ENCODE measurements at places on chromosomes 11 and 22. TPM values are rescaled to one million over a fixed set of nuclear protein-coding genes. Genes with fewer than 3 reads are reported as not detected.

The DDB1 gene
- polyA plus RNA-seq, result 222 TPM

The C22orf42 gene
- polyA plus RNA-seq, result not detected

GRCh38 chr11:97279341-97279740, 889.5 kb downstream of the JRKL start:
- no peak for DNase-seq

GRCh38 chr11:66985508-66986177, 10.5 kb downstream of the C11orf86 start:
- no peak for DNase-seq

DNA sequence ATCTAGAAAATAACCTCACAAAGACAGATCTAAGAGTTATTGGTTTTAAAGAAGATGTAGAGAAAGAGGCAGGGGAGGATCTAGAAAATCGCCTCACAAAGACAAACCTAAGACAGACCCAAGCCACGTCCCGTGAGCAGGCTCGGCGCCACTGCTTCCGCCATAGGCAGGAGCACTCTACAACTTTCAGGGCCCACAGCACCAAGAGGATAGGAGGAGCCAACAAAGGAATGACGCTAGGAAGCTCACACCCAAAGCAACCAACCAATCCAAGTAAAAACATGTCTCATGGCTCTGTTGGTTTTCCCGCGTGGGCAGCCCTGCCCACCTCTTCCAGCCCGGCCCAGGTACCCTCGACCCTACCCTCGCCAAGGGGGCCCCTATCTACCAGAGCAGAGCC, 4167.4 kb upstream of the OR11H1 start:
- no peak for DNase-seq

- DNase-seq, result no peak
Measured at GRCh38 chr11:60370811-60371298, 7.5 kb upstream of the MS4A7 start.

- DNase-seq, result no peak
Measured at GRCh38 chr11:121889931-121890330, 226.1 kb downstream of the BLID start.

DNA sequence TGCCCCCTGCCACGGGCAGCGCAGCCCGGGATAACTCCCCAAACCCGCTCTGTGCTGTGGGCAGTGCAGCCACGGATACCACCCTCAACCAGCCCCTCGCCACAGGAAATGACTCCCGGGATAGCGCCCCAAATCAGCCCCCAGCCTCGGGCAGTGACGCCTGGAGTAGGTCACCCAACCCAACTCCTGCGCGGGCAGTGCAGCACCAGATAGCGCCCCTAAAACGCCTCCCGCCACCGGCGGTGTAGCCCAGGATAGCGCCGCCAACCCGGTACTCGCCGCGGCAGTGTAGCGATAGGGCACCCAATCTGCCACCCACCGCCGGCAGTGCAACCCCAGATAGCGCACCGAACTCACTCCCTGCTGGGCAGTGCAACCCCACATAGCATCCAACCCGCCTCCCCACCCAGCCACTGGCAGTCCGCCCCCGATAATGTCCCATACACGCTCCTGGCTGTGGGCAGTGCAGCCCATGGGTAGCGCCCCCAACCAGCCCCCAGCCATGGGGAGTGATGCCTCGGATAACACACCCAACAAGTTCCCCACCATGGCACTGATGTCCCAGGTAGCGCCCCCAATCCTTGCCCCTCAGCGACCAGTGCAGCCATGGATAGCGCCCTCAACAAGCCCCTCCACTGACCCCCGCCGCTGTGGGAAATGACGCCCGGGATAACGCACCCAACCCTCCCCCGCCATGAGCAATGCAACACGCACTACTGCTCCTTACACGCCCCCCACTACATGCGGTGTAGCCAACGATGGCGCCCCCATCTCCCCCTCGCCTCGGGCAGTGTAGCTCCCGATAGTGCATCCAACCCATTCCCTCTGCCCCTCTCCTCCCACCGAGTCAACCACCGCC, 1.5 kb downstream of the RFPL2 start:
- DNase-seq, result no peak

DNA sequence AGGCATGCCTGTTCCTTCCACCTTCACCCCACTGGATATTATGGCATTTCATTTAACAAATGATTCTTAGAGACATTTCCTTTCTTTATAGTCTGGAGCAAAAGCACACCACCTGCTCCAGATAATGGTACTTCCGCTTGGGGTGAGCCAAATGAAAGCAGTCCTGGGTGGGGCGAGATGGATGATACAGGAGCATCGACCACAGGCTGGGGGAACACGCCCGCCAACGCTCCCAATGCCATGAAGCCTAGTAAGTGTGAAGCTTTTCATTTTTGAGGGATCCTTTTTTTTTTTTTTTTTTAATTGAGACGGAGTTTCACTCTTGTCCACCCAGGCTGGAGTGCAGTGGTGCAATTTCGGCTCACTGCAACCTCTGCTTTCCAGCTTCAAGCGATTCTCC, 76.3 kb upstream of the ADSL start:
- no peak for DNase-seq

DNA sequence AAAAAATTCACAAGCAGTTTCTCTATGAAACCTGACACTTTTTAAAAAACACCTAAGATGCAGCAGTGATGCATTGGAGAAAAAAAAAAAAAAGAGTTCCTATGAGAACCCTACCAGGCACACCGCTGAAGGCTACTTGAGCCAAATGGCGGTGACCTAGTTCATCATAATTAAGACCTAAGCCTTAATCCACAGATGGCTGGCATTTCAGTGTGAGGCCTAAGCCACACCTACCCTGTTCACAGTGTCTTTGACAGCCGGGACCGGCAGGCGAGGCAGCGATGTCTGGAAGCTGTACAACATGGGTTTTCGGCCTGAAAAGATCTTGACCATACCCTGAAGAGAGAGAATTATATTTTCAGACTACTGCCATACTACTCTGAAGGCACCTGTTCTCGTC, 38.0 kb downstream of the CPT1A start:
- no peak for DNase-seq

DNA sequence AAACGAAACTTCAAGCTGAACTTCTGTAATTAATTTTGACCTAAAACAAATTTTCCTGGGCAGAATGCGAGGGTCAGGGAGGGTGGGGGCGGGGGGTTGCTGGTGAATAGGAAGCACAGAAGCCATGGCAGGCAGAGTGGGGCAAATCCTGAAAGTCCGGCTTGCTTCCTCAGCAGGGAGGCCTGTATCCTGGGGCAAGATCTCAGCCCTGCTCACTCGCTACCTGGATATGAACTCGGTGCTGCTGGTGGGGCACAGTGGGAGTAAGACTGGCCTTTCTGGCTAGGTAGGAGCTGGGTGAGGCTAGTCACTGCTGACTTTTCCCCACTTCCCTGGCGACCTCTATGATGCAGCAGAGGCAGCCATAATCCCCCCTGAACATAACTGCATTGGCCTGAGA, 168.9 kb upstream of the CHORDC1 start:
- DNase-seq, result no peak

- no peak for DNase-seq
Measured at GRCh38 chr11:2789791-2790567, 90.2 kb upstream of the KCNQ1OT1 start.

DNA sequence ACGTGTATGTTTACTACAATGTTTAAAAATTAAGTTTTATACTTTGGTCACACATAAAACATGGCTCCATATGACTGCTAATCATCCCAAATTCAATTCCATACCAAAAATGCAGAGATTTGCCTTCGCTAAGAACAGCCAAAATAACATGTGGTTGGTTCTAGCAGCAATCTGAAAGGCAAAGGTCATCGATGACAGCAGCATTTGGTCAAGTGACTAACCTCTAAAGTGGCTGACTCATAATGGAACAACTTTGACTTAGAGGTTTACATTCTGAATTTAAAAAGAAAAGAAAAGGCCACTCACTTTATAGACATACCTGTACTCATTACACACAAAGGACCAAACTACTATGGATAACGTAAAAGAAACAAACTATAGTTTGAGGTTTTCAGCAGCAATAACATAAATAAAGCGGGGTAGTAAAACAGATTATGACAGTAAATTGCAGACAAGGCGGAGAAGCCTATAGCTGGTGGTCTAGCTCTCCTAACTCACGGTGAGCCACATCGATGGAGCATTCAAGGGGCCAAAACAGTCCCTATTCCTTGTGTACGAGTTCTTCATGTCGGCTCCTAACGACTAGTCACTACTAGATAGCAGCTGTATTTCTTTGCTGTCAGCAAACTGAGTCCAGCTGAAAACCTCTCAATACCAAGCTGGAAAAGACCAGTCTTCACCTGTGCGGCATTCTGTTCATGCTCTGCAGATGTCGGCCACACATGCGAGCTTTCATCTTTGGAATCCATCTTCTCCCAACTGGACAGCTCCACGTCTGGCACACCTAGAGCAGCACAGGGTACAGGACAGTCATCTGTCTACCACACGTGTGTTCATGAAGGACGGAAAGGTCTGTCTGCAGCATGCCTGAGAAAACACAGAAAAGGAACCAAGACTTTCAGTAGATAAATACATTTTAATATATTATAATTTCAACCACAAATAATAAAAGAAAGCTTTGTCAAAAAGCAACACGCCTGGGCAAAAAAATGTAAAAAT, 42.1 kb downstream of the PRDM10 start:
- DNase-seq, result no peak

GRCh38 chr11:26134481-26135355, 197.2 kb upstream of the ANO3 start:
- DNase-seq, result peak; percentile 42

- no peak for DNase-seq
Measured at GRCh38 chr22:25908755-25909154, 166.8 kb downstream of the MYO18B start.

- no peak for DNase-seq
Measured at GRCh38 chr22:28023036-28023435, 104.0 kb upstream of the PITPNB start.

- DNase-seq, result no peak
Measured at GRCh38 chr11:117913736-117914397, 15.3 kb downstream of the TMPRSS13 start.

DNA sequence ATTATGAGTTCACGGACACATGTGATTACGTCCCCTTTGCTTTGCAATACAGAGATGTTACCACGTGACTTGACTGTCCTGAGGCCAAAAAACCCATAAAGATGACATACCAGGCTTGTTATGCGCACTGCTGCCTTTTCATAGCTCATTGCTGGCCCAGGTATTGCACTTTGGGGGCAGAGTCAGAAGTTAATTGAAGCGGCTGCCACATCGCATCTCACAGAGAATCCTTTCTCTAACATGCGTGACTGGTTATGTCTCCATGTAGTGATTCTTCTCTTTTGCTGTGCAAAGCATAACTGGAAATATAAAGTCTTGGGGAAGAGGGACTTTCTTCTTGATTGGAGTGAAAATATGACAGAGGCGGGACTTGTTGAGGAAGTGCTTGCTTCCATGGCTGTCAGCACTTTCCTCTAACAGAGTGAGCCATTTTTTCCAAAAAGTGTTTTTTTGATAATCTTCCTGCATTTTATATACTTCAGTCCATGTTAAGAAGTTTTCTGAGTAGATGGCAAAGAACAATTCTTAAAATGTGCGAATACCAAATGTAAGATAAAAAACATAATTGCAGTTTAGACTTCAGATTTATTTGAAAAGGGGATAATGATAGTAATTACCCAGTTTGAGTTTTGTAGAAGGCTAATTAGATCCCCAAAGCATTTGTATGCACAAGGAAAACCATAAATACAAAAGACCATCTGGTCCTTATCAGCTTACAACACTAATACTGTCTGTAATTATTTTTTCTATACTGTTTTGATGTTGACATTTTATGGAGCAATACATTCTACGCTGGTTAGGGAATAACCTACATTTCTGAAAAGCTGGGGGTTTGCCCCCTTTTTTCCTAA, 324.6 kb upstream of the MTNR1B start:
- no peak for DNase-seq

GRCh38 chr22:41880653-41881052, 34.2 kb downstream of the SHISA8 start:
- DNase-seq, result no peak

DNA sequence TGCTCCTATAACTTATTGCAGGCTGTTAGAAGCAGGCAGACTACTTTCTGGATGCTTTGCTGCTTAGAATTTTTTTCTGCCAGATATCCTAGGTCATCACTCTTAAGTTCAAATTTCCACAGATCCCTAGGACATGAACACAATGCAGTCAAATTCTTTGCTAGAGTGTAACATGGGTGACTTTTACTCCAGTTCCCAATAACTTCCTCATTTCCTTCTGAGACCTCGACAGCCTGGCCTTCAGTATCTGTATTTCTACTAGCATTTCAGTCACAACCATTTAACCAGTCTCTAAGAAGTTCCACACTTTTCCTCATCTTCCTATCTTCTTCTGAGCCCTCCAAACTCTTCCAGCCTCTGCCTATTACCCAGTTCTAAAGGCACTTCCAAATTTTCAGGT, 60.4 kb upstream of the ZBED5 start:
- no peak for DNase-seq

- no peak for DNase-seq
Measured at GRCh38 chr11:69842746-69843528, 23.7 kb upstream of the FGF3 start.

GRCh38 chr11:70666311-70666710, 268.0 kb downstream of the CTTN start:
- no peak for DNase-seq

GRCh38 chr11:112451250-112451649, 190.6 kb upstream of the PLET1 start:
- DNase-seq, result no peak

All from renal pelvis (tissue), 12 donors.